Femur (tissue), 1 donor: ENCODE measurements at places on chromosomes 5 and 9.
A peak's percentile ranks its signal among the peaks of the same experiment; 100 is the strongest.

- DNase-seq = no peak
Observed at GRCh38 chr5:56314529-56314928, 81.4 kb upstream of the ANKRD55 start.

DNA sequence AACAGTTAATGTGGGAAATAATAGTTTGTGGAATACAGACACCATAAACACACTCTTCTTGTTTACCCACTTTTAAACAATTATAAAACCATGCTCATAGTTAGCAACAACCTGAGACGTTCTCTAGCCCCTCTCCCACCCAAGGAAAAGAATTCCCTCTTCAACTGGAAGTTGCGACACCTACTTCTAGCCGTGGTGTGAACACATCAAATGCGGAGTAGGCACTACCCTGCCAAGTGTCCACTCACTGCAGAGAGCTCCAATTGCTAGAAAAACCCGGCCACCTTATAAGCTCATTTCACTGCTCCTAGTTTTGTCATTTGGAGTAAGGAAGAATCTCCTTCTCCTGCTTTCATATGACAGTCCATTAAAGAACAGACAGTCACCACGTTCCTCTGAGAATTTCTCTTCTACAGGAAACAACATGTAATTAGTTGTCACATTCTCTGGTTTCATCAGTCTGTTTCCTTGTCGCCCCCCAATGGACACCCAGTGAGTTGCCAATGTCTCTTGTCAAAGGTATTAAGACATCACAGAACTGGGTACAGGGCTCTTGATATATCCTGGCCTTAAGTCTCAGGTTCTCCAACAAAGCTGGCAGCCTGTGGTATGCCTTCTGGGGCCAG lies 47.3 kb downstream of the PRLR start:
- no peak for DNase-seq

- DNase-seq = no peak
Observed at GRCh38 chr5:141880961-141881801, 3.0 kb upstream of the PCDH1 start.

DNA sequence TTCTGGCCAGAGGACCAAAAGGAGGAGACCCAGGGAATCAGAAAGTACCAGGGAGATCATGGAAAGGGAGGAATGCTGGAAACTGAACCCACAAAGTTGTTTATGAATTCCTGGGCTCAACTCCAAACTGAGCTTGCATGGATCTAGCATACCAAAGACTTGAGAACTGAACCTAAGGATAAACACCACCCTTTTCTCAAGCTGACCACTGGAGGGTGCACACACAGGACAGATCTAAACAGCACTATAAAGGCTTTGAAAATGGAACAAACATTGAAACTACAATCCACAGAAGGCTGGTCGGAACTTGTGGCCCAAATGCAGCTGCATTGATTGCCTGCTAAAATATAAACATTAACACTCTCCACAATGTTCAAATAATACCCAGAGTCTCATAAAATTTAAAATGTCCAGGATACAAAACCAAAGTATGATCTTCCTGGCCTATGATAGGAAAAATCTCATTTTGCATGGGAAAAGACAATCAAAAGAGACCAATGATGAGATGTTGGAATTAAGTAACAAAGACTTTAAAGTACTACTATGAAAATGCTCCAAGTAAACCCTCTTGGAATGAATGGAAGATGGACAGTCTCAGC lies 15.6 kb upstream of the IRF1 start:
- no peak for DNase-seq

DNA sequence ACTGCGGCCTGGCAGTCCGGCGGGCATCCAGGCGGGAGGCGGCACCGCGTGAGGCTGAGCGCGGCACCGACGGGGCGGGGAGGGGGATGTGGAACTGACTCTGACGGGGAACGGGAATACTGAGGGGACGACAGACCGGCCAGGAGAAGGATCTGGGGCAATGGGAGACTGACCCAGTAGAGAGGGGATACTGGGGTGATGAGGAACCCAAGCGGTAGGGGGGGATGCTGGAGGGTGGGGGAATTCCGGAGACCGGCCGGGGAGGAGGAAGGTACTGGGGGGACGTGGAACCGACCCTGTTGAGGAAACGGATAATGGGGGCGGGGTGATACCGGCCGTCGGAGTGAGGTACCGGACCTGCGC lies 423 bp downstream of the IPPK start:
- DNase-seq = peak; percentile 68

- DNase-seq = no peak
Observed at GRCh38 chr9:22203371-22204138, 194.4 kb upstream of the CDKN2B start.

GRCh38 chr5:626850-627249 lies 14.7 kb downstream of the CEP72 start:
- no peak for DNase-seq

GRCh38 chr5:37495668-37496347 lies 116.7 kb downstream of the WDR70 start:
- DNase-seq = no peak

- no peak for DNase-seq
Observed at GRCh38 chr9:124733964-124734740, 37.0 kb downstream of the NR6A1 start.

- DNase-seq = peak; percentile 78
Observed at GRCh38 chr9:2126331-2126803, 111.2 kb downstream of the SMARCA2 start.

GRCh38 chr5:177982956-177983355 lies 13.1 kb downstream of the PROP1 start:
- no peak for DNase-seq

DNA sequence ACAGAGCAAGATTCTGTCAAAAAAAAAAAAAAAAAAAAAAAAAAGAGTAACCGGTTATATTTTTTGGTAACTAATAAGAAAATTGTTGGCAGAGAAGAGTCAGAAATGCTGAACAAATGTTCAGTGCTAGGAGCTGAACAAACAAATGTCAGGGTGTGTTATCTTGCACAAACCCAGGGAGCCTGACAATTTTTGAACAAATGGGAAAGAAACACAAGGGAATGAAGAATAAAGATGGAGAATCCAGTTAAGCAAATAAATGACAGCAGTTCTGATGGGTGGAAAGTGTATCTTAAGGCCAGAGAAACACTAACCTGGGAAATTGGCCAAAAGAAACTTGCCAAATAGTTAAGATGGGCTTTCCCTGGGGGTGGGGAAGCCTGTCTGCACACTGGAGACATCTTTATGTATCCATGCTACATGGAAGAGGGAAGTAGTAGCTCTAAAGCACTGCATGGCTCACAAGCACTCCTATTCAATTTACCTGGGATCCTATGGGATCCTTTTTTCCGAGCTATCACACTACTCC lies 23.7 kb downstream of the KLHL3 start:
- no peak for DNase-seq

DNA sequence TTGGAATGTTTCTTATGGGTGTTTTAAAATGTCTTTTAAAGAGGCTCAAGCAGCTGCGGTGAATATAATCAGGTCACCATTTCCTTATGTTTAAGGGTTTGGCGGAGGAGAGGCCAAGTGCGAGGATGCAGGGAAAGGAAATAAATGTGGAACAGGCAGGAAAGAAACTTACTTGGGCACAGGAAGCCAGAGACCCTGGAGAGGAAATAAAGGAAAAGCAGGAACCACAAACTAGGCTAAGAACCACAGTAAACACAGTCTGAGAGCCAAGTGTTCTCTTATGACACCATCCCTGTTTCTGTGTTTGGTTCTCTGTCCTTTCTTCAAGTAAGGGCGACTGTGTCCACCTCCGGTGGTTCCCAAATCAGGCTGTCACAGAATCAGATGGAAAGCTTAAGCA lies 166.5 kb downstream of the C9orf152 start:
- DNase-seq = no peak

- peak; percentile 34 for DNase-seq
Observed at GRCh38 chr5:73213566-73213998, 40.6 kb downstream of the TMEM174 start.

- peak; percentile 65 for DNase-seq
Observed at GRCh38 chr9:137083394-137084004, 3.3 kb upstream of the MAN1B1 start.

- no peak for DNase-seq
Observed at GRCh38 chr5:154801083-154801482, 45.9 kb downstream of the LARP1 start.

GRCh38 chr9:121801579-121801978 lies 150.1 kb downstream of the DAB2IP start:
- no peak for DNase-seq

DNA sequence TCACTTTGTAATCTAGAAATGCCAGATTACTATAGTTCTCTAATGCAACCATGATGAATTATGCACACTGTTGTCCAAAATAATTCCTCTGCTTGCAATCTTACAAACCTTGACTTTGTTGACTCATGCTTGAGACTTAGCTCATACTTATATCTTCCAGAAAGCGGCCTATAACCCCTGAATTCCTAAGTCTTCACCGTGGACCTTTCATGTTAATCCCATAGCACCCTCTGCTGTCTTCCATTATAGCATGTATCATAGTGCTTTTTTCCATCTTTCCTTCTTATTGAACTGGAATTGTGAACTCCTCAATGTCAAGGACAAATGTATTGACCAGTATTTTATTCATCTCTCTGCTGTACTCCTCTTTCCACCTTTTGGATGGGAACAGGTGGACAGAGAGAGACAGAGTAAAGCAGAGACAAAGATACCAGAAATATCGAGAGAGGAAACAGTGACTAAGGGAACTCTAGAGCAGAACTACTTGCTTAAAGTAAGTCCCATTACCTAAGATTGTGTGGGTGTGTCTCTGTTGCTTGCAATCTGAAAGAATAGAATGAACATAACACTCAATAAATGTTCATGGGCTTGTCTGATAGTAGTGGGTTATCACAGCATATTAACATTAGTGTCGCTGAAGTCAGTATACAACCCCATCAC lies 110.0 kb downstream of the LURAP1L start:
- DNase-seq = no peak

DNA sequence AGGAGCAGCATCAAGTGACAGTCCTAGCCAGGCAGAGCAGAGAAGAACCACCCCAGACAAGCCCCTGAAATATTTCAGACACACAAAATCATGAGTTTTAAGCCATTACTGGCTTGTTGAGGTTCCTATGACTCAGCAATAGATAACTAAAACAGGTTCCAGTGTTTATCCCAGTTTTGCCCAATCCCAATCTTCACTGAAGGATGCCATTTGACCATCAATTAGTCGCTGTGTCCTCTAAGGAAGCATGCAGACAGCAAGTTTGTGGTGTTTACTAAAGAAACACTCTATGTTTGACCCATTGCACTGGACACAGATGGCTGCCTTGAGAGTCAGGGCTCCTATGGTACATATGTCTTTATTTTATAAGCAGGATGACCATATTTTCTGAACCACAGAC lies 186.7 kb downstream of the SYK start:
- no peak for DNase-seq

- no peak for DNase-seq
Observed at GRCh38 chr9:113219186-113219936, 1.7 kb downstream of the FKBP15 start.

DNA sequence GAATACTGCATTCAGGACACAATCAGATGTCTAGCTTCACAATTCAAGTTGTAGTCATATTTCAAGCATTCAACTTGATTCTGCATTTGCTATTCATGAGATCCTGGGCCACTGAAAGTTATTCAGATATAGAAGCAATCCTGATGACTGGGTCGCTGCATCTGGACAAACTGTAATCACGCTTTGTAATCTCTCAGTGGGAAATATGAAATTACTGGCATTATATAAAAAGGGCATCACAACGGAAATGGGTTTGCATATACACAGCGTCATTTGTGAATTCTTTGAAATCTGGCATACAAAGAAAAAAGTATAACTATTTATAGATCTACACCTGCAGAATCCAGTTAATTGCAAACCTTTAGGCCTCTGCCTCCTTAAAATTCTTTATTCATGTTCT lies 102.2 kb downstream of the PARP8 start:
- no peak for DNase-seq

DNA sequence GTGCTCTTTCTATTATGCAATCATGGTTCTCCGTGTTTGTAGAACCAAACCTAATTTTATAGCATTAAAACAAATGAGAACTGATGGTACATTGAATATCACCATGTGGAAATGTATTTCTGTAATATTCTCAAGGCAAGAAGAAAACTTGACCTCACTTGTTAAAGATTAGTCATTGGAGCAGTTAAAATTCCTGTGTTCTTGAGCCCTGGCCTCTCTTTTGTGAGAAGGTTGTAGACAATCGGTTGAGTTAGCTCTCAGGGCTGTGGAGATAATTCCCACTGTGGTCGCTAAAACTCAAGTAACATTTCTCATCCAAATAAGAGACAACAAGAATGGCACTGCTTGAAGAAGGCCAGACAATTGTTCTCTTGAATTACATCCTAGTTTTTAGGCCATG lies 216.0 kb upstream of the KLF4 start:
- DNase-seq = no peak

DNA sequence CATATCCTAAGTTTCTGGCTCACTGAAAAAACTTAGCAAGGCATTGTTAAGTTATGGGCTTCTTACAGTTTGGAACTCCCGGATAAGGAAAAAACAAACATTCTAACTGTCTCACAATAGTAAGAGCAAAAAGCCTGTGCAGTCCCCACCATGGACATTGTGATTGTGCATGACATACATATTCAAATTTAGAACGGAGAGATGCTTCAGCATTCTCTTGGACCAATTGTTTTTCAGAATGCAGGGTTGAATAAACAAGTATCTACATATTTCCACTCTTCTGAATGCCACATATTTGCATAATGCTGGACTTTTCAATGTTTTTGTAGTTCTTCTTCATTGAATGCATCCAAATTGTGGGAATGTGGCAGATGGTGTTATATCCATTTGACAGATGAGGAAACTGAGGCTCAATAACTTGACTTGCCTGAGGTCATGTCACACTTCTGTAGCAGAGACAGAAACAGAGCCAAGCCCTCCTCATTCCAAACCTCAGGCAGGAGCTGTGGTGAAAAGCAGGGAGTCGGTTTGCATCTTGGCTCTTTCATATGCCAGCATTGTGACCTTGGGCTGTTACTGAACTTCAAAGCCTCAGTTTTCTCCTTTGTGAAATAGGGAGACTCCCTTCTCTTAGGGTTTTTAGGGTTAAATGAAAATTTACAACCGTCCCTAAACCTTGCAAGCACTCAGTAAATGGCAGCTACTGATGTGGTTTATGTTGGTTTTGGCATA lies 95.1 kb downstream of the IQGAP2 start:
- no peak for DNase-seq

DNA sequence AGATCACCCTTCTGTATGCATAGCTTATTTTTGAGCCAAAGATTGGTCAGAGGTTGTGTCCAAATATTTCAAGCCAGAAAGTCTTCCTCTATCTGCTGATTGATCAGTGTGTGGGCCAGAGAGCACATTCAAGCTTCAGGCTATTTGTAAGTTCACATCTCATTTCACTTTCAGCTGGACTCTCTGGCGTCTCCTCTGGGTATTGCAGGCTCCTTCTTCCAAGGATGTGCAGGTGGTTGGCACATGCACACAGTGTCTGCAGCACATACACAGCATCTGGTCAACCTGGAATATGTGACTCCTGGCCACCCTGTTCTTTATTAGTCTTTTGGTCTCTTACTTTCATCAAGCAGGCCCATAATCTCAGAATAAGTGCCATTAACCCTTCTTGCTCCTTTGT lies 516.1 kb downstream of the ANXA1 start:
- no peak for DNase-seq

GRCh38 chr9:106755736-106756135 lies 107.2 kb upstream of the ZNF462 start:
- peak; percentile 77 for DNase-seq
